Urinary bladder (tissue), 4 donors: ENCODE measurements at places on chromosomes 6 and 20. TPM values are rescaled to one million over a fixed set of nuclear protein-coding genes. Genes with fewer than 3 reads are reported as not detected.

The CDC5L gene
- total RNA-seq: 38.4 TPM

The PI16 gene
- 67.1 TPM for total RNA-seq

The OR2J2 gene
- not detected for total RNA-seq

The RNF8 gene
- total RNA-seq: 21.7 TPM

DNA sequence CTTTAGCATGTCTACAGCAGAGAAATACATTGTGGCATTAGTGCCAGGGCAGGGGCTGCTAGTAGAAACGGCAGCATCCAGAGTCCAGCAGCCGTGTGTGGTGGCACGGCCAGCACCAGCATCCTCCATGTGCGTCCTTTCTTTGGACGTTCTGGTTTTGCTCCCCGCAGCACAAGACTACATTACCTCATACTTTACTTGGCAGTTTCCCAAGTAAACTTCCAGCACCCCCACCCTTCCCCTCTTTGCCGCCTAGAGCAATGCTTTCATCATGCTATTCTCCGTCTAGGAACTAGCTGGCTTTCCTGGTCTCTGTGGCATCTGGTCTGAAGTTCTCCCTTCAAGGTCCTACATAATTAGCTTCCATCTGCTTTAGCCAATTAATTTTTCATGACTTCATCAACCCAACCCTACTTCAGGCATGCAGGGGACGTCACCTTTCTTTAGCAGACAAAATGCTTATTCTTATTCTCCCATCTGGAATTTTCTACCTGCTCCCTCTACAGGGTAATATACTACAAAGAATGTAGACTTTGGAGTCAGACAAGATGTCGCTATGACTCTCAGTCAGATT is 67.6 kb downstream of the BLOC1S5 start:
- no peak for DNase-seq

DNA sequence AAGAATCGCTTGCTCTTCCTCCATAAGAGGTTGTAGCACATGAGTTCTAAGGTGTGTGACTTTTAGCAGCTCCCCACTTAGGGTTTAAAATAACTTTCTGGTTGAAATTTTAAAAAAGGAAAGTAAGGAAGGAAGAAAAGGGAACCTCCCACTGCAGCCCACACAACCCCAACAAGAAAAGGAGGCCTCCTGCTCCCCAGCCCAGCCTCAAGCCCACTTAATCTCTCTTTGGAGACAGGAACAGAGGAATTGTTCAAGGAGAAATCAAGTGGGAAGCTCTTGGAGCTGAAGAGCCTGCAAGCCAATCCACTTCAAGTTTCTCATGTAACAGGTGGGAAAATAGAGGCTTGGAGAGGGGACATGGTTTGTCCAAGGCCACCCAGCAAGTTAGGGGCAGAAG is 39.1 kb upstream of the PREX1 start:
- DNase-seq: no peak

- no peak for DNase-seq
Observed at GRCh38 chr20:37697314-37697713, 3.5 kb downstream of the CTNNBL1 start.

DNA sequence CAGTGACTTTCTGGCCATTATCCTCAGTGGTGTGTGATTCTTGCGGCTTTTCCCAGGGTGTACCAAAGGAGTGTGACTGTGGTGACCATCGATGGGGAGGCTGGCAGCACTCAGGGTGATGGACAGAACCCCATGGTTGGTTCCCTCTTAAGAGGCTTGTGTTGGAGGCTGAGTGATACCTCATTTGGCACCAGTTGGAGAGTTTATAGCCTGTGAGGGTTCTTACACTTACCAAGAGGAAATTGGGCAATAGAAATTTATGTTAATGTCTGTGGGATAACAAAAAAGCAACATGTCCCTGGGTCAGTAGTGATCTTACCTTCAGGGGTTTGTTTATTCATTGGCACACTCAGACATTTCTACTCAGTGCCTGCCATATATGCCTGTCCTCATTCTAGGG is 37.2 kb downstream of the DAAM2 start:
- no peak for DNase-seq

DNA sequence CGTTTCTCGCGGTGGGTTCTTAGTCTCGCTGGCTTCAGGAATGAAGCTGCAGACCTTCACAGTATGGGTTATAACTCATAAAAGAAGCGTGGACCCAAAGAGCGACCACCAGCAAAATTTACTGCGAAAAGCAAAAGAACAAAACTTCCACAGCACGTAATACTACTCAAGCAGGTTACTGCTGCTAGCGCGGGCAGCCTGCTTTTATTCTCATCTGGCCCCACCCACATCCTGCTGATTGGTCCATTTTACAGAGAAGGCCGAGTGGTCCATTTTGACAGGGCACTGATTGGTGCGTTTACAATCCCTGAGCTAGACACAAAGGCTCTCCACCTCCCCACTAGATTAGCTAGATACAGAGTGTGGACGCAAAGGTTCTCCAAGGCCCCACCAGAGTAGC is 17.4 kb downstream of the LY86 start:
- DNase-seq: no peak

DNA sequence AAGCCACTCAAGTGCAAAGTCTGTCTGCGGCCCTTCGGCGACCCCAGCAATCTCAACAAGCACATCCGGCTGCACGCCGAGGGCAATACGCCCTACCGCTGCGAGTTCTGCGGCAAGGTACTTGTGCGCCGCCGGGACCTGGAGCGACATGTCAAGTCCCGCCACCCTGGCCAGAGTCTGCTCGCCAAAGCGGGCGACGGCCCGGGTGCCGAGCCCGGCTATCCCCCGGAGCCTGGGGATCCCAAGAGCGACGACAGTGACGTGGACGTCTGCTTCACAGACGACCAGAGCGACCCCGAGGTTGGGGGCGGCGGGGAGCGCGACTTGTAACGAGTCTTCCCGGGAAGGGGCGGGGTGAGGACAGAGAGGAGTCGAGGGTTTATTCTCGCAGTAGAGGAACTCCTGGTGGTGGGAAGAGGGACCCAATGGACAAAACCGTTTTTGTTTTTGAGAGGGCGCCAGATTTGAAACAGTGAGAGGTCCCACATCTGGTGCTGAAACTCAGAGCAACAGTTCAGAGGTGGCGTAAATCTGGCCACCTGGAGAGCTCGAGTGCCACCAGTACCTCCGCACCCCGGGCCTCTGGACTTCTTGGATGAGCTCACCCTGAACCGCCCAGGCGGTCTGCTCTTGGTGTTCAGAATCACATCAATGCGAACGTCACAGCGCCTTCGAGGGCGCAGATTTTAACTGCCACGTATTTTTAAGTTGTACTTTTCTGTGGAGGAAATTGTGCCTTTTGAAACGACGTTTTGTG is 8.0 kb downstream of the PRDM13 start:
- no peak for DNase-seq

GRCh38 chr6:87682310-87682709 is 19.7 kb downstream of the AKIRIN2 start:
- DNase-seq: no peak

DNA sequence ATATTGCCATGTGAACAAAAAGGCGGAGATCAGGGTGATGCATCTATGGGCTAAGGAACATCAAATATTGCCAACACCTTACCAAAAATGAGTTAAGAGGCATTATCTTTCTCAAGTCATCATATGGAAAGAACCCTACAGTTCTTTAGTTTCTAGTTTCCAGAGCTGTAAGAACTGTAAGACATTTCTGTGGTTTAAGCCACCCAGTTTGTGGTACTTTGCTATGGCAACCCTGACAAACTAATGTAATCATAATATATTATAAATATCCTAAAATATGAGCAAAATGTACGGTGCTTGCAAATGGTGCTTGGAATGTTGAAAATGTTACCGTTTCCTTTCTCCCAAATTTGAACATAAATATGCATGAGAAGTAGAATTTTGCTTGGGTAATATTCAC is 349.6 kb downstream of the PHF3 start:
- DNase-seq: no peak

DNA sequence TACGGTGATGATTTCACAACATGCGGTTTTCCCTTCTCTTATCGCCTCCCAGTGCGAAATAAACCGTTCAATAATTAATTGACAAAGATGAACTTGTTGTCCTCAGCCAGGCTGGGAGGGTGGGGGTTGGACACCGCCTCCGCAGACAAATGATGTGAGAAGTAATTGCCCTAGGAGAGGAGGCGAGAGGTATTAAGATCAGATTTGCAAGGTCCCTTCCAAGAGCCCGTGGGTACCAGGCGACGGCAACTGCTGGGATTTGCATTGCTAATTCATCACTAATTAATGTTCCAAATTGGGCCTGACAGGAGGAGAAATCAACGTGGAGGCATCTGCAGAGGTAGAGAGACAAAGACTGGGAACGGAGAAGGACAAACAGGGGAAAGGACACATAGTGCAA is 90.2 kb upstream of the CCDC167 start:
- DNase-seq: no peak

- DNase-seq: no peak
Observed at GRCh38 chr20:45994761-45995493, 13.8 kb upstream of the MMP9 start.
